ENCODE measurements at places on chromosomes 16 and 17.

GRCh38 chr16:56742030-56742984, 12.4 kb downstream of the NUP93 start:
- peak; percentile 32 for DNase-seq

DNA sequence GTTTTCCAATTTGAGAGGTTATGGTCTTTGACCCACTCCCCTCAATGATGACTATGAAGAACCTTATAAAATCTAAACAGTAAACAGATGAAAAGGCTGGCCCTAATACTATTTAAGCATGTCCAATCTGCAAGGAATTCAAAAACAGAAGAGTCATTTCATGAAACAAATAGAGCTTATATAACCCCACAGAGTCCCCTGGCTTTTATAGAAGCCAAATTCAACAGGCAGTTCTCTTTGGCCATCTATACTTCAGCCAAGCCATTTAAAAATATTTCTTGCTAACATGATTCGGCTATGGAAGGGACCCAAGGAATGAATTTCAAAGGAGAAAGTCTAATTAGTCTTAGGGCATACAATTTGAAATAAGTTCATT, 43.4 kb downstream of the SPOP start:
- DNase-seq = no peak

DNA sequence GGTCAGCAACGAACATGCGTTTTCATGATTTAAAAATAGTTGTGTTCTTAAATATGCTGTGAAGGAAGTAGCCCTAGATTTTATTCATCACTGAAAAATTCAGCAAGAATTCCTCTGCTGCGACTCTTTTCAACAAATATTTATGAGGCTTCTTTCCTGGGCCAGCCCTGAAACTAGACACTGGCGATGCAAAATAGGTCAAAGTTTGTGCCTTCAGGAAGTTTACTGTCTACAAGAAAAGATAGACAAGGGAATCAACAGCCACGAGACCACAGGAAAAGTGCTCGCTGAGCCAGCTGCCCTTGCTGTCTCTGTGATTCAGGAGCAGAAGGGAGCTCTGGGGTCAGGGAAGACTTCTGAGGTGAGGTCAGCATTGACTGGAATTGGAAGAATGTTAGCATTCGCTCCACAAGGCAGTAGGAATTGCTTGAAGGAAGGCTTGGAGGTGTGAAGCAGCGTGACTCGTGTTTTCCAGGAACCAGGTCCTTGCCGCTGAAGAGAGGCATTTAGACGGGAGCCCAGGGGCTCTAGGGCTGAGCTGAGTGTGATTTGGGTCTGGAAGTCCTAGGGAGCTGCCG, 1.9 kb upstream of the RPL26 start:
- no peak for DNase-seq

- no peak for DNase-seq
Measured at GRCh38 chr16:7090628-7091115, 242.0 kb upstream of the RBFOX1 start.

DNA sequence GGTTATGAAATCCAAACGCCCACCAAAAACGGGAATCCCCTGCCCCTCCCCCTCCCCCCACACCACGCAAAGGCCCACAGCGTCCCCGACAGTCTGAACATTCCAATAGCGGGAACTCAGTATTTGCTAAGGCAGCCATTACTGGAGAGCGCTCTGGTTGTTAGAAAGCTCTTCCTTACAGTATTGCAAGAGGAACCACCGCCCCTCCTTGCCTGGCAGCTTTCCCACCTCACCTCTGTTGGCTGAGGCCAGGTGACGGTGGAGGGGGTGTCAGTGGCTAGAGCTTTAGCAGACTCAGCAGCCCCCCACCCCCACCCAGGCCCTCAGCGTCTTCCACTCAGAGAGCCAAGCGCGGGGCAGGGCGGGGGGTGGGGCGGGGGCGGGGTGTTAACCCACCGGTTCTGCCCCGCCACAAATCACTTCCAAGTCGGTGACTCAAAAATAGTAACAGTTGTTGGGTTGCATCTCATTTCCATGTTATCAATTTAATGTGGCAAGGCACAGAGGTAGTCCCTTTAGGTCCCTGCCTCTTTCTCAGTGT, 2.2 kb upstream of the PLEKHH3 start:
- no peak for DNase-seq

Measured in hematopoietic multipotent progenitor cell treated with erythropoietin and hydrocortisone succinate and interleukin-3 and kit ligand, for 4 days (in vitro differentiated cells).